ENCODE measurements at places on chromosomes 4 and X.
A peak's percentile ranks its signal among the peaks of the same experiment; 100 is the strongest.

GRCh38 chr4:9847968-9848748, 66.7 kb downstream of the DRD5 start:
- DNase-seq, result no peak

DNA sequence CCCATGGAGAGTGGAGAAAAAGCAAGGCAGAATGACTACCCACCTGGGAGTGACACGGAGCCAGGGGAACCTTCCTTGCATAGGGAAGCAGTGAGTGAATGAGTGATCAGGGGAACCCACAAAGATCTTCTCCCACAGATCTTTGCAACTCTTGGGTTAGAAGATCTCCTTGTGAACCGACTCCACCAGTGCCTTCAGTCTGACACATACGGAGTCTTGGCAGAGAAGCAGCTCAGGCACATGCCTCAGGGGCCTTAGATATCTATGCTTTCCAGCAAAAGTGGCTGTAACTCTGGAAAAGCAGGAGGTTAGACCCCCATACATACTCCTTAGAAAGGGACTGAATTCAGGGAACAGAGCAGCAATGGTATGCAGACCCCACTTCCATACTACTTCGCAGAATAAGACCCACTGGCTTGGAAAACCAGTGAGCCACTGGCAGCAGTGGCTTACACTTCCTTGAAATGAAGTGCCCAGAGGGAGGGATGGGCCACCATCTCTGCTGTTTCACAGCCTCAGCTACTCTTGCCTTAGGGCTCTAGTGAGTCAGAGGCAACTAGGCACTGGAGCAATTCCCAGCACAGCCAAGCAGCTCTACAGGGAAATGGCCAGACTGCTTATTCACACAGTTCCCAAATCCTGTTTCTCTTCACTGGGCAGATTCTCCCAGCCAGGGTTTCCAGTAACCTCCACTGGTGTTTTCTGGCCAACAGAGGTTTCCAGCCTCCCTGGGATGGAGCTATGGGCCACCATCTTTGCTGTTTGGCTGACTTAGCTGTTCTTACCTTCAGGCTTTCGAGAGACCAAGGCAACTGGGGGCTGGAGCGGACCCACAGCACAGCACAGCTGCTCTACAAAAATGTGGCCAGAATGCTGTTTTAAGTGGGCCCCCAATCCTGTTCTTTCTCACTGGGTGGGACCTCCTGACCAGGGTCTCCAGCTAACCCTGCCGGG, 82.8 kb upstream of the TCEAL2 start:
- peak; percentile 26 for DNase-seq

- DNase-seq, result no peak
These were observed 17.8 kb upstream of the ZNF827 start for GRCh38 chr4:145956288-145956890.

DNA sequence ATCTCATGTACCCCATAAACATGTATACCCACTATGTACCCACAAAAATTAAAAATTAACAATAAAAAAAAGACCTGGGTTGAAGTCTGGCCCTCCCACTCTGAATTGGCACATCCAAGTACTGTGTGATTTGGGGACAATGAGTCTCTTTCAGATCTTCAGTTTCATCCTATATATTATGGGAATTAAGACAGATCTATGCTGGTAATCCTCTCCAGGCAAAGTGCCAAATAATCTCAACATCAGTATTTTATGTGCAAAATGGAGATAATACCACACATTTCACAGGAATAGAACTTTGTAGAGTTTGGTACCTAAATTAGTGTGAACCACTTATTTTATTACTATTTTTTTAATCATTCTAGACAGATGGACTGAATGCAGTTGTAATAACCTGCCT, 11.0 kb upstream of the SCD5 start:
- DNase-seq, result no peak

DNA sequence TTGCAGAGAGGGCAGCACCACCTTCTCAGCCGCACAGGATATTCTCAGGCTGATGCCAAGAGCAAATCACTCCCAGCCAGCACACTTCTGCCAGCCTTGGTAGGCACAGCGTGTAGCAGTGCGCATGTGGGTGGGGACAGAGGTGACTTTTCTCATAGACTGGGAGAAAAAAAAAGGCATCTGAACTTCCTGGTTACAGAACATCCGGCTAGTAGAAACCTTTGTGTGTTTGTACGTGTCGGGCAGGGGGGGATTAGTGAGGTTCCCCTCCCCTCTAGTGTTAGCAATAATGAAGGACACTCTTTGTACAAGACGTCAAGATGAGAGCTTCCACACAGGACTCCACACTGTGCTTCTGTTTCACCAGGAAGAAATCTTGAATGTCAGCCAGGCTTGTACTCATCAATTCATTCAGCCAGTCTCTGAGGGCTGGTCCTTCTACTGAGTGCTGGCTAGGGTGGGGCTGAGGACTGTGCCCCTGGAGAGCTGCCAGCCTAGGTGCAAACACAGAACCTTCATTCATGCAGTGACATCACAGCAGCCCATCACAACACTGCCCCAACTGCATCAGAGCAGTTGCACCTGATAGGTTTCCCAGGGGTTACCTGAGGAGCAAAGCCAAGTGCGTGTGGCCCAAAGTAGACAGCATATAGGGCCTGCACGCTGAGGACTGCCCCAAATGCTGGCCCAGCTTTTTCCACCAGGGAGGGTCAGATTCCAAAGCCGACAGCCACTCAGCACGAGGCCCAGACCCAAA, 34.7 kb downstream of the SLC25A5 start:
- DNase-seq, result no peak

DNA sequence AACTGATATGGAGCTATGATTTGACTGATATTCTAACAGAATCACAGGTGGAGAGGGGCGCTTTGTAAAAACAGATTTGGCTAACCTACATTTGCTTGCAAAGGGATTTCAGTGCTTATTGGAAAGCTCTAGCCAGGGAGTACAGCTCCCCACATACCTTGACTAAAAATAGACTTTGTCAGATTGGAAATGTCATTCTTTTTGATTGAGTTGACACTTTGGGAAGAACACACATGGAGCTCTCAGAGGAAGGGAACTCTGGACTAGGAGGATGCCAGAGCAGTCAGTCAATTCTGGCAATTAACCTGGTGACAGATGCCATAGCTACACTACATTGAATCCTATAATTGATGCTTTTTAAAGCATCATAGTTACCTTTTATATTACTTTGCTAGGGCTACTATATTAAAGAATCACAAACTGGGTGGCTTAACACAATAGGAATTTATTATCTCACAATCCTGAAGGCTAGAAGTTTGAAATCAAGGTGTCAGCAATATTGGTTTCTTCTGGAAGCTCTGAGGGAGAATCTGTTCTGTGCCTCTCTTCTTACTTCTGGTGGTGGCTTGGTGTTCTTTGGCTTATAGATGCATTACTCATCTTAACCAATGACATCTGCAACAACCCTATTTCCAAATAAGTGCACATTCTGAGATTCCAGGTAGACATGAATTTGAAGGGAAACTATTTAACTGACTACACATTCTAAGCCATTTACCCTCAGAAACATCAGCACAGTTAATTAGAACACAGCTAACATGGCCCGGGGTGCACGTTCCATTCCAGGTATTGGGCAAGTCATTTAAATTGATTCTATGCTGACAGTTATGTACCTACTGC, 8.4 kb upstream of the HERC3 start:
- DNase-seq, result no peak

DNA sequence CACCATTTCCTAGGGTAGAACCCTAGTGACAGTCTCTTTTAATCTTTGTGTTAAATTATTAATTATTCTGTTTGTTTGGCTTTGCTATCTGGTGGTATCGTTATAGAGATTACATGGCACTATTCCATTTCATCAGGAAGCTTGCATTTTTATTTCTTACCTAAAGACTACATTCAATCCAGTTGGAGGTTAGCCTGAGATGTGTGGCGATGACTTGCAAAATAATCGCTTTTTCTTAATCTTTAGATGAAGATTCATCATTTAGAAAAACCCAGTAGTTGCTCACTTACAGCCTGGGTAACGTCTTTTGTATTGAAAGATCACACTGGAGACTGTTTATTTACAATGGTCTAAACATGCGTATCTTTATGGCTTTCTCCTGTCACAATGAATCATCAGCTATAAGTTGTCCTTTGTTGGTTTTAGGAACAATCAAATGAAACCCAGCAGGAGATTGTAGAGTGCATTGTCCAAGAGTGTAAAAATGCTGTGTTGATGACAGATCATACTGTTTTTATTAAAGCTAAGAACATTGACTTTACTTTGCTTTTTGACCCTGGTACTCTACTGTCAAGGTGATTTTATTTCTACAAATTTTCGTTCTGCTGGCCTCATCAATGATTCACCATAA, 281.7 kb upstream of the PITX2 start:
- no peak for DNase-seq

- DNase-seq, result no peak
These were observed 789.0 kb downstream of the TECRL start for GRCh38 chr4:63620271-63620670.

DNA sequence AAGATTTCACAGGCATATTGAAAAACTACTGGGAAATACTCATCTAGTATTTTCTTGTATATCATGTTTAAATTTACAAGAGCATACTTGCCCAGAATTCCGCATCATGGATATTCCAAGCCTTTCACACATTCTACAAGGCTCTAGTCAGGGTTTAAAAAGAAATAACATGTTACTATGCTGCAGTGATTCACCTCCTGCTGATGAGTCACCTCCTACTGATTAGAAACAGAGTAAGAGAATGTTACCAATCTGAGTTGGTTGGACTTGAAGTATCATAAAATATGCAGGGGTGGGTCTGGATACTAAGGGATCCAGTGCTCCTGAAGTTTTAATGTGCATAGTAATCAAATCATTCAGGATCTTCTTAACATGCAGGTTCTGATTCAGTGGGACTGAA, 192.0 kb upstream of the ANK2 start:
- DNase-seq, result peak; percentile 83

DNA sequence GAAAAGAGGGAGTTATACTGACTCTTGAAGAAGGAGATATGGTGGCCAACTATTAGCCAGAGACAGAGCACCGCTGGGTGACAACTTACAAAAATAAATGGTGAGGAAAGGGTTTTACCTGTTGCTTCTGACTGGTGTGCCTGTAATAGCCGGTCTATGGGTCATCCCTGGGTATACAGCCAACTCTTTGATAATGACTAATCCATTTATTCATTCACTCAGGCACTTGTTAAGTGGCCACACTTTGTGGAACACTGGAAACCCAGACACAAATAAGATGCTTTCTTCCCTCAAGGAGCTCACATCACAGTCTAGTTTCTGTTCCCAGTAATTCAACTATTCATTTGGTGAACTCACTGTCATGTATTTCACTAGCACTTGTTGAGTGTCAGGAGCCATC, 13.2 kb upstream of the CAPN6 start:
- DNase-seq, result no peak

GRCh38 chr4:166019441-166020220, 146.6 kb downstream of the TLL1 start:
- DNase-seq, result no peak

- DNase-seq, result no peak
These were observed 946.6 kb downstream of the STIM2 start for GRCh38 chr4:27807207-27807606.

DNA sequence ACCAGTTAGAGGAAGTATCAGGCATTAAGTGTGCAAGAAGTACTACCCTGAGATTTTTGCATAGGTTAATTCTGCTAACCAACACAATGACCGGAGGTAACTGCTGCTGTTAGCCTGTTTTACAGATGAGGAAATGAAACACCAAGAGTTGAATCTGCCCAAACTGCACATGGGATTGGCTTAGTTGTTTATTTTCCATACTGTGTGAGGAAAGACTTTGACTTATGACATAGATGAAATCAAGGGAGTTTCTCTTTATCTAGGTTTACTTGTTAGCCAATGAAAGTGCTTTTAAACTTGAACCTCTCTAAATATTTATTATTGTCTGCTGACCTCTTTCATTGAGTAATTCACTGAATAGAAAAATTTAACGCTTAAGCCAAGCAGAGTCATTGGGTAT, 10.3 kb downstream of the GUCY1B1 start:
- no peak for DNase-seq

- no peak for DNase-seq
These were observed 1.4 kb downstream of the BEX5 start for GRCh38 chrX:102154218-102154860.

GRCh38 chrX:18885328-18886004, 98.4 kb downstream of the PHKA2 start:
- no peak for DNase-seq

GRCh38 chr4:150366487-150366999, 215.4 kb upstream of the MAB21L2 start:
- no peak for DNase-seq

- DNase-seq, result no peak
These were observed 131.4 kb downstream of the PTTG2 start for GRCh38 chr4:38091636-38092035.

GRCh38 chr4:145231906-145232700, 51.7 kb upstream of the OTUD4 start:
- DNase-seq, result peak; percentile 34

DNA sequence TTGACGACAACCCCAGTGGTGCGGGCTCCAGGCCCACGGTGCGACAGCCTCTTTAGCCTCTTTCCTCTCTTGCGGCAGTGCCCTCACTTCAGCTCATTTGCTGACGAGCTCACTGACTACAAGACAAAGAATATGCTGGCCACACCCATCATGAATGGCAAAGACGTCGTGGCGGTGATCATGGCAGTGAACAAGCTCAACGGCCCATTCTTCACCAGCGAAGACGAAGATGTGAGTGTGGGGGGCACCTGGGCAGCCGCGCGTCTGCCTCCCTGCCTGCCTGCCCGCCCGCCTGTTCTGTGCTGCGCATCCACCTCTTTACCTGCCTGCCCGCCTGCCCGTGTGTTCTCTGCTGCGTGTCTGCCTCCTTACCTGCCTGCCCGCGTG, 9.2 kb downstream of the PDE6B start:
- DNase-seq, result no peak

DNA sequence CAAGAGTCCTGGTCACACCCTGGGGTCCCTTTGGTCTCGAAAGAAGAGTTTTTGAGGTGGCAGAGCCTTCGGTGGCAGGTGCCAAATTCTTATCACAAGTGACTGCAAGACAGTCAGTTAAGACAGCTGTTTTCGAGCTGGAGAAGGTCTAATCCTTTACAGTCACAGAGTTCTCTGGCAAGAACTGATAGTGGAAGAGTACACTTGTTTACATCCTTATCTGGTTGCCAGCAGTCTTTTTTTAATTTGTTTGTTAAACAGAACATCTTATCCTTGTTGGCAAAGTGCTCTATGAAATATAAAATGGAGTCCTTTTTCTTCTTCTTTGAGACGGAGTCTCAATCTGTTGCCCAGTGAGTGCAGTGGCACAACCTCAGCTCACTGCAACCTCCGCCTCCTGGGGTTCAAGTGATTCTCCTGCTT, 50.4 kb upstream of the ELOVL6 start:
- no peak for DNase-seq

DNA sequence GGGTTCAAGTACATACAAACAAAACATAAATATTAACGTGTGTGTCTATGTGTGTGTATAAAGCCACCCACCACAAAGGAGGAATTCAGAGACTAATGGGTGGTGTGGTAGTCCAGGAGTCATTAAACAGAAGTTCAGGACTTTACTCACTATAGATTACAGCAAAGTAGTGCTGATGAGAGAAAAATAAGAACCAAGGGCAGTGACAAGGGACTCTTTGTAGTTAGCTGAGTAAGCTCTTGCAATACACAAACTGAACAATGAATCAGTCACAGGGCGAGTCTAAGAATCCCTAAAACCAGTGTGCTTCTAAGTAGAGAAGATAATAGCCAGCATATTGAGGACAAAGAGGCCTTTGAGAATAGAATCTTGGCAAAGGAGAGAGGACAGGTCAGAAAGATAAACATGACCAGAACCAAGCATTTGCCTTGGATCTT, 232.4 kb downstream of the PPP3CA start:
- no peak for DNase-seq

Data from GM04503 (cell line).